ENCODE measurements at places on chromosomes 1 and 21. TPM values are rescaled to one million over a fixed set of nuclear protein-coding genes. Genes with fewer than 3 reads are reported as not detected.

Gene PROK1
- total RNA-seq, result not detected

Gene CD53
- 0.19 TPM for total RNA-seq

Gene DISC1
- 1.8 TPM for total RNA-seq

Gene TAL1
- total RNA-seq, result 0.11 TPM

Gene C1orf56
- 2.9 TPM for total RNA-seq

Gene TACSTD2
- not detected for total RNA-seq

Measured in A673 (cell line).